ENCODE measurements at places on chromosomes 1 and 21. TPM values are rescaled to one million over a fixed set of nuclear protein-coding genes. Genes with fewer than 3 reads are reported as not detected.

The AIM2 gene
- total RNA-seq, result 0.99 TPM

DNA sequence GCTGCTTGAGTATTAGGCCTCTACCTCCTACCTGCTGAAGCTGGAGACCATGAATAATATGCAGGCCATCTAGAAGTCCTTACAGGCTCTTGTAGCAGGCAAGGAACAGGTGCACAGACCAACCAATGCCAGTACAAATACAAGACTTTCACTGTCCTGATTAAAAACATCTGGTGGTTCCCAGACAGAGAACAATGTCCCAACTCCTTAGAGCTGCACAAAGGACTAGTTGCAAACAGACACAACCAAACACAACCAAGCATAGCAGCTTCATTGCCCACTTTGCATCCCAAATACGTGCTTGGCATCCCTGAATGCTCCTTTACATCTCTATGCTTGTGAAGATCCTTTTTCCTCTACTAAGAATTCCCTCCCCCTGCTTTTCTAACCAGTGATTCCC lies 98.1 kb upstream of the CXADR start:
- no peak for DNase-seq
- no peaks in the 10 kb centered on the region for H3K36me3 ChIP-seq
- no peaks in the 10 kb centered on the region for H3K4me1 ChIP-seq
- no peak overlapping the region for H3K4me3 ChIP-seq
- no peak overlapping the region for H3K27ac ChIP-seq

The FCER1G gene
- 14.0 TPM for total RNA-seq

The SLC1A7 gene
- not detected for total RNA-seq

DNA sequence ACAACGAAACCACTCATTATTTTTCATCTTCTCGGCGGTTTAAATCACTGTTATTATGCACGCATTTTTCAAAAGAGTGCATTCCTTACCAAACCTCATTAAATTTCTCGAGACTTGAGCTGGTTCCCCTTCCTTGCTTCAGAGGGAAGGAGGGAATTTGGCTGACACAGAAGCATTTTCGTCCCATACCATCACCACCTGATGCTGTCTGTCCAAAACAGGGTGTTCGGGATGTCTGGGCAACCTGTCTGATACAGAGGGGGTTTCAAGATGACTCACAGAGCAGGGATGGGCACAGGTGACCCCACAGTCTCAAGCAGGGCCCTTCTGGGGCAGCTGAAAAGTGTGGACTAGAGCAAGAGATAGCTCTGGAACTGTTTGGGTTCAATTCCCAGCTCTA lies 12.3 kb upstream of the RCC2 start:
- no peak overlapping the region for H3K27ac ChIP-seq
- H3K4me1 ChIP-seq, result peaks cover 2% of the 10 kb centered on the region
- H3K4me3 ChIP-seq, result no peak overlapping the region
- no peaks in the 10 kb centered on the region for H3K36me3 ChIP-seq
- no peak for DNase-seq

All from activated CD8-positive, alpha-beta T cell treated with anti-CD3 and anti-CD28 coated beads, Interleukin-2, amount 10 ng/mL, durations not matched to agents 7 days and 5 days (primary cell).